ENCODE measurements at places on chromosomes 7 and 10. TPM values are rescaled to one million over a fixed set of nuclear protein-coding genes. Genes with fewer than 3 reads are reported as not detected.

The PTF1A gene
- not detected for total RNA-seq

The SLC16A12 gene
- total RNA-seq, result not detected

The ADIRF gene
- total RNA-seq, result 1.5 TPM

The CUBN gene
- total RNA-seq, result 4.8 TPM

The LIPF gene
- total RNA-seq, result not detected

The TMEM236 gene
- total RNA-seq, result under 0.01 TPM

The LIPN gene
- not detected for total RNA-seq

The ARHGEF35 gene
- total RNA-seq, result 0.59 TPM

The CFAP69 gene
- 5.0 TPM for total RNA-seq

The HOXA7 gene
- 1.8 TPM for total RNA-seq

The FAM221A gene
- total RNA-seq, result 2.0 TPM

The LBX1 gene
- not detected for total RNA-seq

The CTAGE8 gene
- not detected for total RNA-seq
